SHP77 (cell line): ENCODE measurements at places on chromosomes 4 and X.

- no peak for DNase-seq
Measured at GRCh38 chr4:80216100-80216761, 18.9 kb downstream of the PRDM8 start.

DNA sequence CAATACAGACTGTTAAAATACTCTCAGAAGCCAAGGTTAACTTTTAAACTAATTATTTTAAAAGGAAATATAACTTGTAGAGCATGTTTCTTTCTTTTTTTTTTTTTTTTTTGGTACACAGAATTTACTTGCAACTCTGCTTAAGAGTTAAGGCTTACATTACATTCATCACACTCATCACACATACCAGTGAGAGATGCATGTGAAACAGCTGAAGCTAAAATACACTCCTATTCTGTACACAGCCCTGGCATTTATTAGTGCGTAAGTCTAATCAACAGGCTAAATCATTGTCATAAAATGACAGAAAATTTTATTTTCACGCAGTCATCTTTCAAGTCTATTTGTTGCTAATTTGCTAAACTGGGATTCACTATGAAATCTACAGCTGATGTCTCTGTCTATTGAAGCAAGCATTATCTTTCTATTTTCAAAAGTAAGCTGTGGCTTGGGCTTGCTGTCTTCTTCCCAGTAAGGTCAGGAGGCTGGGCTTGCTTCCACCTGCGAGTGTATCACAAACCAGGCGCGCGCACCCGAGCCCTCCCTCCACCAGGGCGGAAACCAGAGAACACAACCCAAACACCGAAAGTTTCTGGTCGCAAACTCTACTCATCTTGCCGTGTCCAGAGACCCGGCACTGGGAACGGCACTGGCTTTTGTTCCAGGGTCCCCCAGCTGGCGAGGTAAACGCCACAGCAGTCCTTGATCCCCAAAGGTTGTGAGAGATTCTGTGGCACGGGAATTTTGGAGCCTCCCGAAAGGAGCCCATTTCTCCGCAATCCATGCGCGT, 3.9 kb downstream of the MAML3 start:
- DNase-seq = peak; percentile 50

DNA sequence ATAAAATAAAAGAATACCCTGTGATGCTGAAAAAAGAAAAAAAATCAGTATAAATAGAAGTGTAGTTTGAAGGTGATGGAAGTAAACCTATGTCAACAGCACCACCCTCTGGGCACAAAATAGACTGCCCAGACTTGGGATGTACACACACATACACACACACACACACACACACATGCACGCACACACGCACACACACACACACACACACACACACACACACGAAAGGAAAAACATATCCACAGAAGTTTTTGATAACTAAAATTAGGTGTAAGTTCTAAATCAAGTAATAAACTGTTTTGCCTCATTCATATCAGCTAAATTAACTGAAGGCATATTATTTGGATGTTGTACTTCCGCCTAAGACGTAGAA, 40.5 kb downstream of the ANXA5 start:
- DNase-seq = peak; percentile 4

DNA sequence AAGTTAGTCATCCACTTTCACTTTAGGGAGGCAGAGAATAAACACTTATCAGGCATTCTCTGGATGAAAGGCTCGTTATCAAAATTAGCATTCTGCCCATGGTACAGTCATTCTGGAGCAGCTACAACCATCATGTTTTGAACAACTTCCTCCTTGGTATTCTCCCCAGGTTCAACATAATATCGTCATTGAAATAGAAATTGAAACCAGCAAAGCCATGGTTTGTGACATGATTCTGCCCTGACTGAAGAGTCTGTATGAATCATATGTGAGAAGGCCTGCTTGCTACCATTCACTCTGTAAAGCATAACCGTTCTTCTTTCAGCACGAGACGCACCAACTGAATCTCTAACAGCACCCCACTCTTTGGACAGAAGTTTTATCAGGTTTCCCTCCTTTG, 127.5 kb upstream of the RADX start:
- DNase-seq = no peak

GRCh38 chr4:153296040-153296823, 48.3 kb upstream of the MND1 start:
- no peak for DNase-seq

- no peak for DNase-seq
Measured at GRCh38 chr4:7172946-7173345, 19.4 kb upstream of the SORCS2 start.

DNA sequence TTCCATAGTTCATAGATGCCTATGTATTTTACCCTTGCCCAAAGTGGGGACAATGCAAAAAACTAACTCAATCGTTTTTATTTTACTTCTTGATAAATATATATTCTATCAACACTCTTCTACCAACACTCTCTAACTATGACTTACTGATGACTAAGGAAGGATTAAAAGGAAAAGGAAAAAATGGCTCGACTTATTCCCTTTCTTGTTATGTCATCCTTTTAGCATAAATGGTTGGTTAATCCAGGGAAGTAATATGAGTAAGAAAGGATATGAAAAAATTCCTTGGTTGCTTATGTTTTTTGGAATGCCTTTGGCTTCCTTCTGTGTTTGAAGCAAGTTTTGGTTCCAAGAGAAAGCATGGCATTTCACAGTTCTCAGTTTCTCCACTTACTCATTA, 1087.1 kb downstream of the C4orf33 start:
- DNase-seq = no peak

DNA sequence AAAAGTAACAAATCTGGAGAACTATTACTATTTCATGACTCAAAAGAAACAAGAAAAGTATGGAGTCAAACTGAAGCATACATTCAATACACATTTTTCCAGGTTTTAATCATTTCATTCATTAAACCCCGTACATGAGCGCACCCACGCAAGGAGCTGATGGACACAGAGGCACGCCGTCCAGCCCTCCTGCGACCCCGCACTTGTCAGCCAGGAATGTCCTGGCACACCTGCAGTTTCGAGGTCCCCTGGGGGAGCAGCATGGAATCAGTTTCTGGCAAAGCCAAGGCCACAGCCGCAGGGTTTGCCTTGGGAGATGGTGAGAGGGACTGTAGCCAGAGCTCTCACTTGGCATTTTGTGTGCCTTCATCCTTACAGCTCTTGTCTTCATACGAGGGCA, 12.8 kb upstream of the SLC2A9 start:
- no peak for DNase-seq

- DNase-seq = no peak
Measured at GRCh38 chr4:112766422-112766821, 129.5 kb downstream of the LARP7 start.

- DNase-seq = no peak
Measured at GRCh38 chr4:172751550-172751949, 417.1 kb upstream of the GALNT7 start.

- DNase-seq = no peak
Measured at GRCh38 chrX:82973646-82974045, 534.4 kb upstream of the POU3F4 start.

DNA sequence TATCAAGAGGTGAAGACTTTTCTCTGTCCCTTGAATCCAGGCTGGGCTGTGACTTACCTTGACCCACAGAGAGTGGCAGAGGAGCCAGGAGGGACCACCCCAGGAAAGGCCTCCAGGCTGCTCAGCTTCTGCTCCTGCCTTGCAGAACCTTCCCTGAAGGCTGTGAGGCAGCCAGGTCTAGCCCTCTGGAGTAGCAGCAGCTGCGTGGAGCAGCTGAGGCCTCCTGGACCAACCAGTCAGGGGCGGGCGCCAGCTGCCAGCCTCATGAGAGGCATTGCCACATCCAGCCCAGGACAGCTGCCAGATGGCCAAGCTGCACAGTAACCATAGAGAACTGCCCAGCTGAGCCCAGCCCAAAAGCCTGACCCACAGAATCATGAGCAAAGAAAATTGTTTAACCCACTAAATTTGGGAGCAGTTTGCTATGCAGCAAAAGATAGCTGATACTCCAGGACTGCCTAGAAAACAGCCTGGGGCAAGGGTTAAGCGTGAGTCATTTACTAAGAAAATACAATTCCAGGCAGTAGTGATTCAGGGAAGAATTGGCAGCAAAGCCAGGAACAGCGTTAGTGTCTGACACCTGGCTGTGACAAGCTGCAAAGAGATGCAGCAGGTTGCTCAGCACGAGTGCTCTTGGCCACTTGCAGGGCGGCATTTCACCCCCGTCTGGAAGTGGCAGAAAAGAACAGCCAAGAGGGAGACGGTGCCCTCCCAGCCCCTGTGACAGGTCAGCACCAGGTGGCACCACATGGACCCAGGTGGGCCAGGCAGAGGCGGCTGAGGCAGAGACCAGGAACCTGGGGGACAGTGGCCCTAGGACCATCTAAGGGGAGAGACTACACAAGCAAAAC, 14.7 kb upstream of the PDE6B start:
- DNase-seq = no peak

DNA sequence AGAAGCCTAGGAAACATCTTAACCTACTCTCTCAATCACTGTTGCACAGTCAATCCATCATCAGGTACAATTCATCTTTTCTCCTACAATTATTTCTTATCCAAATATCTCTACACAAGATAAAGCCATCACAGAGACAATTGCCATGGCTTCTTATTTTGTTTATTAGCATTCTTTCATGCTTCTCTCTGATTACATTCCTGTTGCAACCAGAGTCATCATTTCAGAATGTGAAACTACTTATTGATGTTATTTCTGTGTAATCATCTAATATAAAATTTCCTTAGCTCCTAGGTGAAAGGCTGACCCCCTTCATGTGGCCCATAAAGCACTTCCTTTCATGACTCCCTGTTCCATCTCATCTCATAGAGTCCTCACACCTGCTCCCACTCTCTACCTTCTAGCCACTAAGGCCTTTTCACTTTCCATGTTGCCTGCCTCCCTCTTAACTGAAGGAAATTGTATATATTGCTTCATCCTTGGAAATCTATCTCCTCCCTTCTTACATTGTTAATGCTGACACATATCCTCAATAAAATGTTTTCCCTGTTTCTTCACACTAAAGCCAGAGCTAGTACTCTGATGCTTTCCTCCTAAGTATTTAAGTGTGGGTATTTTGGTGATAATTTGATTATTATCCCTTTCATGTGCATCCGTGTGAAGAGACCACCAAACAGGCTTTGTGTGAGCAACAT, 829.9 kb downstream of the FAT4 start:
- DNase-seq = no peak

DNA sequence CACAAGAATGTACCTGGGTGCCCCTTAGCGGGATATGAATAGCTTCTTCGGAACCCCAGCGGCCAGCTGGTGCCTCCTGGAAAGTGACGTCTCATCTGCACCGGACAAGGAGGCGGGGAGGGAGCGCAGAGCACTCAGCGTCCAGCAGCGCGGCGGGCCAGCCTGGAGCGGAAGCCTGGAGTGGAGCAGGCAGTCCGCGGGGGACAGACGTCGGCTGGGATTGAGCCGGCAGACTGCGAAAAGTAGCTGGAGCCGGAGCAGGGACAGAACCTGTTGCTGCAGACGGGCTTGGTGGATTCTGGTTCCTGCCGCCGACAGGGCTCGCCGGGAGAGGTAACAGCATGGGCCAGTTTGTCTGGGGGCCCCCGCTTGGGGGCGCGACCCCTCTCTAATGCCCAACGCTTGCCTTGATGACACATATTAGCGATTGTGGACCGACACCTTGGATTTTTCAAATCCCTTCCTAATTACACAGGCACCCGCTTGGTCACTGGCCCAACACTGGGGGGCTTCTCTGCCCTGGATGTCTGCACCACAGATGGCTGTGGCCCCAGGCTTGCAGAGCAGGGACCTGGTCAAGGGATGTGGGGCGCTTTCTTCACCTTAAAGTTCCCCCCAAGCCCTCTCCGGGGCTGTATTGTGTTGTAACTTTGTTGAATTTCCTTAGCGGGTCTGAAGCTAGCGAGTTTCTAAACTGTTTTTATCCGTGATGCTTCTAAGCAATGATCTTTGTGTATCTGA, at the start of gene NPFFR2:
TSS of gene NPFFR2 (plus strand) at position 133 of the 741 bp plus-strand sequence. CDS start 96,592 bp downstream, outside the sequence.
- DNase-seq = no peak

- DNase-seq = no peak
Measured at GRCh38 chr4:107182347-107182746, 146.2 kb upstream of the DKK2 start.

DNA sequence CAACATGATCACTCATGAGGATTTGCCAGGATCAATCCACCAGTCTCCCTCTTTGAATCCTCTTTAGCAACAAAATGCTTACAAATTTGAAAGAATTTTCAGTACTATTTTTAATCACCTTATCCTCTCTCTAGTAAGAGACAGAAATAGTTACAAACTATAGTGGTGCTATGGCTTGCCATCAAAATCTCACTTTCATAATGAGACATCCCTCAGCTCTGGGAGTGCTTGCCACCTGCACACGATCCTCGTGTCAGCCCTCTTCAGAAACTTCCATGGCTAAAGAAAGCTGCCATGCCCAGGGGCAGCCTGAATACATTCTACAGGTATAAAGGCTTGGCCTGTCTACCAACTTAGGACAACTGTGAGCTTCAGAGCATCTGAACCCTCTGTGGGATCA, 5.1 kb upstream of the DHX15 start:
- DNase-seq = no peak

GRCh38 chr4:102612824-102613366, 111.7 kb downstream of the NFKB1 start:
- no peak for DNase-seq

- peak; percentile 2 for DNase-seq
Measured at GRCh38 chrX:136694431-136695087, 46.6 kb downstream of the CD40LG start.

DNA sequence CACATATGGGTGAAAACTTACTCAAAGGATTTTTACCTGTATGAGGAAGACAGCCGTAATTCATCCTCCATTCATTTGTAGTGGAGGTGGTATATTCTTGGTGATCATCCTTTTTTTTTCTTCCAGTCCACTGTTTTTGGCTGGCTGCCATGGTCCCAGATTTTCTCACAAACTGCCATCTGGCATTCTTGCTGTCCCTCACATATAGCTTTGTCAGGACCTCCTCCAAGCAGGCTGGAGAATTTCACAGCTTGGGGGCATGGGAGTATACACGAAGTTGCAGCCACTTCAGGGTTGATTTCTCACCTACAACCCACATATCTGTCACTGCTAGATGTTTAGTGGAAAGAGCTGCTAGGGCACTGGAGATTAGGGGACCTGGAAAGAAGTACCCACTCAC, 401.0 kb downstream of the IL1RAPL1 start:
- DNase-seq = no peak

DNA sequence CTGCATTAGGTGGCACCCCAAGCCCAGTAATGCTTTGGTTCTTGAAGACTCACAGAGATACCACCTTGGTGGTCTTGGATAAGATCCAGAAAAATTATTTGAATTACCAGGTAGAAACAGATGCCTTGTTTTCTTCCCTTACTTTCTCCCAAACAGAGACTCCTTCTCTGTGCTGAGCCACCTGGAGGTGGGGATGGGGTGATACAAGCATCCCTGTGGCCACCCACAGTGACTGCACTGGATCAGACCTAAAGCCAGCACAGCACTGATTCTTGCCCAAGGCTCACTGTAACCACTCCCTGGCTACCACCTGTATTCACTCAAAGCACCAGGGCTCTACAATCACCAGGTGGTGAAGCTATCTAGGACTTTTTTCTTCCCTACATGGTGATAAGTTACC, 156.8 kb downstream of the TEX13A start:
- DNase-seq = no peak

DNA sequence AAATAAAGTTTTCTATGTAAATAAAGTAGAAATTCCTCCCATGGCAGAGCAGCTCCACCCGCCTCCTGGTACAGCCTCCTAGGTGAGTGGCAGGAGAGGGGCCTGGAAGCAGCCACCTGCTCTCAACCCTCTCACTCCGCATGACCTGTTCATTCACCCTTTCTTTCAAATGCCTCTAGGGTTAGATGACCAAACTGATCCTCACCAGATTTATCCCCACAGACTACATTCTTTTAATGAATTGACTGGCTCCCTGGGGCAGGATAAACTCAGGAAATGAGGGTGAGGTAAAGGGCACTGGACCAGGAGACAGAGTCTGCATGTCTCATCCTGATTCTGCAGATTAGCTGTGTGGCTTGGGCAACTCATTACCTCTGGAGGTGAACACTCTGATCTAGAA, 32.6 kb upstream of the NKX6-1 start:
- no peak for DNase-seq
